NCI-H1930 (cell line): ENCODE measurements at places on chromosomes 16 and 17.

DNA sequence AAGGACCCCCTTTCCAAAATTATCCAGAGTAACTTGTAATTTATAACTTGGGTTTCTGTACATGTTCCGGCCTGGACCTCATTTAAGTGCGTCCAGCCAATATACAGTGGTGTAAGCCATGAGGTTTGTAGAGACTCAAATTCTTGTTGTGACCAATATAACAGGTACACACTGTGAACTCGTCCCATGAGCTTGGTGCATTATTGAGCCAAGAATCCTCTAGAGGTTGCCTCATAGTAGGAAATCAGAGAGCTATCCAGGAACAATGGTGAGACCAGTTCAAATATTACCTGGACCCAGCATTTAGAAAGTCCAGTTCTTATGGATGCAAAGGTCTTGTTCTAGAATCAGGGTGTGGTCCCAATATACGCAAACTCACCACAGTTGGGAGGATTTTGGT is 138.2 kb downstream of the NPIPB5 start:
- DNase-seq = no peak

GRCh38 chr16:64830653-64831052 is 291.2 kb downstream of the CDH11 start:
- no peak for DNase-seq

DNA sequence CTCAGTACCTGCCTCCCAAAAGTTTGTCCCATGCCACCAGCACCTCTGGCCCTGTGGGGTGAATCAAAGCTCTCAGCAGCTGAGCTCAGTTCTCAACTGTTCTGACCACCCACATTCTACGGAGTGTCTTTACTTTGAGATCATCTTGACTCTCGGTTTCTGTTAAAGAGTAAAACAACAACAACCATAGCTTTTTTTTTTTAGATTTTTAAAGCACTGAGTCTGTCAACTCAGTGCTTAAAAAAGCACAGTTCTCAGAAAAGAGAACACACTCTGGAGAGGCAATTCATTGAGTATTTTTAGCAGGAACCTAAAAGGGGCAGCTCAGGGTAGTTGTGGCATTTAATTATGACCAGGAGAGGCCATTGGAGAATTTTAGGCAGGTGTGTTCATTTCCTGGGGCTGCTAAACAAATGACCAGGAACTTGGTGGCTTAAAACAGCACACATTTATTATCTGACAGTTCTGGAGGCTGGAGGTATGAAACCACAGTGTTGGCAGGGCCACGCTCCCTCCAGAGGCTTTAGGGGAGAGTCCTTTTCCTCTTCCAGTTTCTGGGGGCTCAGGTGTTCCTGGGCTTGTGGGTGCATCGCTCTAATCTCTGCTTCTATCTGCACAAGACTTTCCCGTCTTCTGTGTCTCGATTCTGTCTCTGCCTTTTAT is 6.7 kb upstream of the WFIKKN2 start:
- DNase-seq = no peak

DNA sequence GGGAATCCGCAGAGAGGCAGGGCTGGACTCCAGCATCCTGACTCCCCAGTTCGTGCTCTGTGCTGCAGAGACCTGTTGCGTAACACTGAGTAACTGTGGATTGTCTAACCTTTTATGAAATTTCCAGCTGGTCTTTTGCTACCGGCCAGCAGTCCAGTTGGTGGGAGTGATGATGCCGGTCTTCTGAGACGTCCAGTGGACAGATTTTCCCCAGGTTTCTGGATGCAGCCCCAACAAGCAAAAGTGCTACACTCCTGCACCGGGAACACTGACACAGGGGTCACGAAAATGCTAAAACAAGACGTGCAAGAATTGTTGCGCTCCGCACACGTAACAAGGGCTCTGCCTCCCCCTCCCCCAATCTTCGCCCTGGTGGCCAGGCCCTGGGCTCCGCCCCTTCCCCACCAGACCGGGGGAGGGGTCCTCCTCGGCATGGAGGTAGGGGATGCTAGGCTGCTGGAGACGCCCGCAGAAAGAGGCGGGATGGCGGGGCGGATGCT is 701 bp upstream of the MRC2 start:
- no peak for DNase-seq

DNA sequence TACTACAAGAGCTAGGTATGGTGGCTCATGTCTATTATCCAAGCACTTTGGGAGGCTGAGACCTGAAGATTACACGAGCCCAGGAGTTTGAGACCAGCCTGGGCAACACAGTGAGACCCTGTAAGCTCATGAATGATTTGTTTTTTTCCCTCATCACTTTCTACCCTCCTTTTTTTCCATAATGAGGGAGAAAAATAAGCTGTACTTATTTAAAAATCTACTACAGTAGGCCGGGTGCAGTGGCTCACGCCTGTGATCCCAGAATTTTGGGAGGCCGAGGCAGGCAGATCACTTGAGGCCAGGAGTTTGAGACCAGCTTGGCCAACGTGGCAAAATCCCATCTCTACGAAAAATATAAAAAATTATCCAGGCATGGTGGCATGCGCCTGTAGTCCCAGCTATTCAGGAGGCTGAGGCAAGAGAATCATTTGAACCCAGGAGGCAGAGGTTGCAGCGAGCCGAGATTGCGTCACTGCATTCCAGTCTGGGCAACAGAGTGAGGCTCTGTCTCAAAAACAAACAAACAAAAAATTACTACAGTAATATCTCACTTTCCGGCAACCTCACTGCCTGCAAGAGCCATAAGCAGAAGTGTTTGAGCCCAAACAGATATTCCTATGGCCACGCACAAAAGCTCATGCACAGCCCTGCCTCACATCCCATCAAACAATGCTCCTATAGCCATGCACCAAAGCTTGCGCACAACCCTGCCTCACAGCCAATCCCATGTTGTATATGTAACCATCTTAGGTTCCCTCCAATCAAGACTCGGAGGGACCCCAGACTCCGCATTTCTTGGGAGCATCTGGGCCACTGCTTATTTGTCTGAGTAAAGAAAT is 37.4 kb downstream of the TK2 start:
- DNase-seq = no peak

DNA sequence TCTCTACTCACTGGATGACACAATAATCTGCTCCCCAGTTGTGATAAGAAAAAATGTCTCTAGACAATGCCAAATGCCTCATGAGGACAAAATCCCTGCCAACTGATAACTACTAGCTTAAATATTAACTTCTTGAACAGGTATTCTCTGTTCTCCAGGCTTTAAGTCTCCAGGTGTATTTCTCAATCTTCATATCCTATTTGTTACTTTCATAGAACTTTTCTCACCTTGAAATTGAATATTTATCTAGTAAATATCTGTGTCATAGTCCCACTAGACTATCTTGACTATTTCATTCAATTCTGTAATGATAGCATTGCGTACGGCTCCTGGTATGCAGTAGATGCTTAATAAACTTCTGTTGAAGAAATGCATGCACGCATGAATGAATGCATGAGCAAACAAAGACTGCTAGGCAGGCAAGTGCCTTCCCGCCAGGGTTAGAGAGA is 15.9 kb downstream of the HSD17B2 start:
- no peak for DNase-seq
